Skeletal muscle cell (primary cell): ENCODE measurements at places on chromosomes 12 and 14.
A peak's percentile ranks its signal among the peaks of the same experiment; 100 is the strongest.

DNA sequence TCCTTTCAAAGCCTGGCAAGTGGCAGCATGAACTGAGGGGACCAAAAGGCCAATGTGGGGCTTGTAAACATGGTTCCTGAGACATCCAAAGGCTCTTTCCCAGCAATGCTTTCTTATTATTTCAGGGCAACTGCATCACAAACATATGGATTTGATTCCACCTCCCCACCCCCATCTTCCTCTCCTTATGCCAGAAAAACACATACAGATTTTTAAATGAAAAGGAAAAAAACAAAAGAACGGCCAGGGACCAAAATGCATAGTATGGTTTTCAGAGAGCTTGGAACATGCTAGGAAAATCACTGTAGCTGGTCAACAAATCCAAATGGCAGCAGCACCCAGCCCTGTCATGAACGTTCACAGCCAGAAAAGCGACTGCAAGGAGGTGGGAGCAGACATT lies 167.6 kb downstream of the ANO2 start:
- no peak for DNase-seq

GRCh38 chr14:44701563-44702263 lies 194.6 kb upstream of the FSCB start:
- no peak for DNase-seq

DNA sequence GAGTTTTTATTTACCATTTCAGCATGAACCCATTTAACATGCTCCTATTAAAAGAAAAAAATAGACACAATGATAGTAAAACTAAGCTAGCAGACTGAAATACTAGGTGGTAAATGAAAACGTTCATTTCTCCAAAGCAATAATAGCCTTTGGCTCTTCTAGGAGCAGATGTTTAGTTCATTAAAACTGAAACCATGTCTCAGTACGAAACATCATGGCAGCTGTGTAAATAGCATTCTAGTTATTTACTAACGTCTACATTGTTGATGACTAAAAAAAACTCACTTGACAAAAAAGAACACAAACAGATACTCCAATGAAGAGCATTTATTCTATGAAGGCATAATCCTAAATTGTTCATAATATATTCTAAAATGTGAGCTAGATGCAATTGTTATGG lies 17.9 kb downstream of the RECQL start:
- no peak for DNase-seq

GRCh38 chr12:116616536-116617248 lies 57.5 kb downstream of the MAP1LC3B2 start:
- DNase-seq, result no peak

GRCh38 chr12:115185506-115185905 lies 501.5 kb upstream of the TBX3 start:
- peak; percentile 39 for DNase-seq

DNA sequence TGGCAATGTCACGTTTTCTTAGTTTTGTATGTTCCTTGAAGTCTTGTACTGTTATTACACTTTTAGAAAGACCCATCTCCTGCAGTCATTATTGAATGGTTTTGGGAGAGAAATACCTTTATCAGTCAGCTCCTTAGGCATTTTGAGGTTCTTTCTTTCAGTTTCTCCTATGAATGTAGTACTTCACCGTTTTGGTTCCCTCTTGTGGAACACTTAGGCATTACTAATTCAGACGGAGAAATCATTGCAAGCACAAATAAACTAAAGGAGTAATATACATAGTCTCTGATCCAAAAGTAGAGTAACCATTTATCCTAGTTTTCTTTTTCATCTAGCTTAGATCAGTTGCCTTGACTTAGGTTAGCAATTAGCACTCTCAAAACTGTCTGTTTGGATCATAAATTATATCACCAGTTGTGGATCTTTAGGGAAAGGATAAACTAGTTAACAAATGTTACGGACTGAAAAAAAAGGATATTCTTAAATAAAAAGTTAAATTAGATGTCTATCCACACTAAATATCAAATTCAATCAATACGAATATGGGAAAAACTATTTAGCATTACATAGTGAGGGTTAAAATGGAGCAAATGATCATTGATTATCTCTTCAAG lies 1538.3 kb upstream of the SEL1L start:
- no peak for DNase-seq

GRCh38 chr14:100541621-100542560 lies 45.3 kb downstream of the BEGAIN start:
- no peak for DNase-seq

GRCh38 chr14:91332986-91333649 lies 84.5 kb downstream of the CCDC88C start:
- DNase-seq, result no peak

DNA sequence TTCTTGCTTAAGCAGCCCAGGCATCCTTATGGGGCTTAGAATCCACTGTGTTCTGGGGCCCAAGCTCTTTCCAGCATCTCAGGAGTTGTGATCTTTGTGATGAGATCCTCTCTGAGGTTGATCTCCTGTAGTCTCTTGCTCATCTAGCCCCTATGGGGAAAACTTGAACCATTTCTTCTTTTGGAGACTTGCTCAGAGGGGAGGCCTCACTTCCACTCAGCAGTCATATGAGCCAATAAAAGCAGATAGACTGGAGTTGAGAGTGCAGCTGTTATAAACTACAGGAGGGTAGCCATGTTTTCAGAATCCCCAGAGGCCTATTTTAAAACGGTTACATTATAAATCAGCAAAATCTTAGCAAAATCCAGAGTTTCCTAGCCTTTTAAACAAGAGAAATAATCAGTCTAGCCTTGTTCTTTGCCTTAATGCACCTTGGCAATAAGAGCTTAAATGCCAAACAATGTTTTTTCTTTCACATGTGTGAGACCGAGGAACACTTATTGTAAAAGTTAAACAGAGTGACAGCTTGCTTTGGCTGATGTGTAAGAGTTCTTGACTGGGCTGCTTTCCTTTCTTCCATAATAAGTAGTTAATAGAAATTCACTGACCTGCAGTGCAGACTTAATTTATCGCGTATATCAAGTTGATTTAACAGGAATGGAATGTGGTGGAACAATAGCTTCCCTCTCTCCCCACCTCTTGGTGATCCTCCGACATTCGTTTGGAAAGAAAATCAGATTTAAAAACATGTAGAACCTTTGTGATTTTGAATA lies 168.3 kb downstream of the NEDD1 start:
- no peak for DNase-seq

GRCh38 chr12:110065540-110065939 lies 17.2 kb upstream of the C12orf76 start:
- DNase-seq, result no peak

DNA sequence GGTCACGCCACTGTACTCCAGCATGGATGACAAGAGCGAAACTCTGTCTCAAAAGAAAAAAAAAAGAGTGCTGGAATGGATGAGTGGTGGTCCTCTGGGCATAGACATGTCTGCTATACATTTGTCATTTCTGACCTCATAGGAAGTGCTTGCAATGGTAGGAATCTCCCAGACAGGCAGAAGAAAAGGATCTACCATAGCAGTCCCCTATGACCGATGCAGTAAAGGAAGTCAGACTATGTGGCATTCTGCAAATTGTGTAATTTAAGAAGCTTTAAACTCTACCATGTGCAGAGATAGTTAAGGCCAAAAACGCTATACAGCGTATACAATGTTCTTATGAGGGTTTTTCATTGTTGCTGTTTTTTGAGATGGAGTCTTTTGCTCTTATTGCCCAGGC lies 24.7 kb upstream of the RAP1B start:
- no peak for DNase-seq

DNA sequence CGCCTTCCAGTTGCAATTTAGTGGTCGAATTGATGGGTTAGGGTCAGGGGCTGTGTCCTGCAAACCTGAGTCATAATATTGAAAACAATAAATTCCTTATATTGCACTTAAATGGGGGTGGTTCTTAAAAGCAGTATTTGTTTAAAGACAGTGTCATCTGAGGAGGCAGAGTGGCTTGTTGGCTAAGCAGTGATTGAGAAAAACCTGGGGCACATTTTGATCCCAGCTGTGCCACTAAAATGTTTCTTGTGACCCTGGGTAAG lies 48.4 kb downstream of the FBXW8 start:
- DNase-seq, result no peak

- DNase-seq, result no peak
Observed at GRCh38 chr14:34059925-34060650, 109.2 kb upstream of the EGLN3 start.

GRCh38 chr14:84228702-84229101 lies 1301.2 kb upstream of the FLRT2 start:
- DNase-seq, result no peak

GRCh38 chr14:102352213-102352612 lies 10.5 kb downstream of the CINP start:
- DNase-seq, result no peak

DNA sequence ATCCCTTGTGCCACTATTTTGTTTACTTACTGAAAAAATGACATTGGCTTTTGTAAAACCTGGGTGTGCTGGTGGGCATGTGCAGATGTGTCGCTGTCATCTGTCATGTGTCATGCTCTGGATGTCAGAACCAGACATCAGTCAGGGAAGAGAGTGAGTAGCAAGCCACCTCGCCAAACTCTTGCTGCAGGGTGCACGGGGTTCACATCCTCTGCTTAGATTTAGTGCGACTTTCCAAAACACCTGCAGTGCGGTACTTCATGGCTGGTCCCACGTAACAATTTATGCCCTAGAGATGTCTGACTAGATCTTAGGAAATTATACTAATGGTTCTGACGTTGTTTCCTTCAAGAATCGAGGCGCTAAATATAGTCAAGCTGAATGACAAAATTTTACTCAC lies 106.7 kb downstream of the CRADD start:
- no peak for DNase-seq

GRCh38 chr12:49909826-49910225 lies 6.1 kb upstream of the FAIM2 start:
- DNase-seq, result peak; percentile 43

DNA sequence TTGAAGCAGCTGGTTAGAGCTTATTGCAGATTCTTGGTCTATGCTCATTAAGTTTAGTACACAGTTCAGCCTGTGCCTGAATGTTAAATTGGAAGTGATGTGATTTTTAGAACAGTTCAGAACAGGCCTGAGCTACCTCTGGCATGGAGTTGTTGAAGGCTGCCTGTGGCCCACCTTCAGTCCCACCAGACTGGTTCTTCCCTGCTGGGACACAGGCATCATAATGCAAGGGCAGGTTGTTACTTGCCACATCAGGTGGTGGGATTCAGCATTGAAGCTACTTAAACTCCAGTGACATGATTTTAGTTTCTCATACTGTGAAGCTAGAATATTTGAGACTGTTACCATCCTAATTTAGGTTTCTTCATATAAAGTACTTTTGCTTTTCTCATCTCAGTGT lies 49.4 kb downstream of the PROX2 start:
- DNase-seq, result no peak

- DNase-seq, result no peak
Observed at GRCh38 chr12:109995361-109995685, 845 bp downstream of the GIT2 start.

DNA sequence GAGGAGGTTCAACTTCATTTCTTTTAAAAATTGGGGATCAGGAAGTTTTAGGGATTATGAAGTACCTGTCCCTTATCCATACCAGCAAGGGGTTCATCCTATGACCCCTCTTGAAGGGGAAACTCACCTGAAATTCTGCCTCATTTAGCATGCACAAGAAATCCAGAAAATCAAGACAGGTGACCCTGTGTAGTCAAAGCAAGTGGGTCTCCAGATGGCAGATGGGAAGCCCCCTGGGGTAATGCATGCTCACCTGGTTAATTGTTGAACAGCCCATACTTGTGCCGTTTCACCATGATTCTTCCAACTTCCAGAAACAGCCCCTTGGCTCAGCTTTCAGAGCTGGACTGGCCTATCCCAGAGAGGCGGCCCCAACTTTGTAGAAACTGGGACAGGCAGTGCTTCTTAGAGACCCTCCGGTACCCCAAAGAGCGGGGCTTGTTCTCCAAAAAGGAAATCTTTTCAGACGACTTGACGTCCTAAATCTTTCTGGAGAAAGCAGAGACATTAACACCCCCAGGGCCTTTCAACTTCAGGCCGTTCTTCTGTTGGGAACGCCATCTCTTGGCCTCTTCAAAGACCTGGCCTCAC lies 66.3 kb upstream of the ESRRB start:
- DNase-seq, result no peak

- DNase-seq, result no peak
Observed at GRCh38 chr12:84034871-84035270, 877.7 kb downstream of the SLC6A15 start.

- DNase-seq, result no peak
Observed at GRCh38 chr12:104371043-104371870, 67.7 kb downstream of the EID3 start.

GRCh38 chr12:48980389-48980952 lies 2.3 kb downstream of the WNT1 start:
- DNase-seq, result no peak

- no peak for DNase-seq
Observed at GRCh38 chr12:12503384-12504078, 59.1 kb downstream of the DUSP16 start.

- no peak for DNase-seq
Observed at GRCh38 chr12:29552994-29553748, 55.7 kb upstream of the OVCH1 start.

- DNase-seq, result no peak
Observed at GRCh38 chr12:132925597-132926414, 30.3 kb downstream of the ZNF605 start.

DNA sequence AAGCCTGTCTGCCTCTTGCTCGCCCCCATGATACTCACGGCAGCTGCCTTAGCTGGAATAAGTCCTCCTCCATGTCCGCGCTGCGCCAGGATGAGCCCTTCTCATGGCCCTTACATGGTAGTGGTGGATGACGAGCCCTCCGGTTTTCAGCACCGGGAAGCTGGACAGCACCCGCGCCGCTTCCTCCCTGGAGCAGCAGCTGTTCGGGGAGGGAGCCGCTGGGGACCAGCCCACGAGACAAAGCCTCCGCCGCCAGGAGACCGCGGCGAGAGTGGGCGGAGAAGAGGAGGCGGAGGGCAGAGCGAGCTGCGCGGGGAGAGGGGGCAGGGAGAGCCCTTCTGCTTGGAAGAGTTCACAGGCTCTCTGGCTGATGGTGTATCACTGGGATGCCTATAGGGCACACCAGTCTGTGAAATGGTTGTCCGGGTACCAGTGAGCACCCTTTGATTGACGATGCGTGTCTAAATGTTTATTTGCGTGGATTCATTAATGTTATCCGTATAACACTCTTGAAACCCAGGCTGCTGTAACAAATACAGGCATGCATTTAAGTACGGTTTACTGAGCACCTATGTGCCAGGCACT lies at the start of gene SVOP:
Gene SVOP (minus strand): TSS at position 273 of the 585 bp plus-strand sequence. CDS start 200 bp downstream, at position 73.
- DNase-seq, result peak; percentile 43

DNA sequence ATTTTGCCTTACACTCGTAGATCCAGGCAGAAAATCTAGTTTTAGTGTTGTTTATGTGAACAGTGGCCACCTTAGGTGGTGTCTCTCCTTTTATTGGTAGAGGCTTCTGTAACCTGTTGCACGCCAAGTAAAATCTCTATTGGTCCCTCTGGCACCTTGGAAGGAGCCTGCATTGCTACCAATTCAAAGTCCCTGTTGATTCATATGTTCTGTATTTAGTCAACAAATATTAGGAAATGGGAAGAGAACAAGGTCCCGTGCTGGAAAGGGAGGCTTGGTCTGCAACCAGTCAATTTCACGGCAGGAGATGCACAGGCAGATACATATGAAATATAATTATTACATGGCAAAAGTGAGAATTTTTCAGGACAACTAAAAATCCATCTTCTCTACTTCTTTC lies 6.4 kb upstream of the GPHN start:
- no peak for DNase-seq
